ENCODE measurements at places on chromosomes 12 and 14.

- no peak for DNase-seq
These were observed 40.0 kb downstream of the FBRSL1 start for GRCh38 chr12:132529906-132530305.

DNA sequence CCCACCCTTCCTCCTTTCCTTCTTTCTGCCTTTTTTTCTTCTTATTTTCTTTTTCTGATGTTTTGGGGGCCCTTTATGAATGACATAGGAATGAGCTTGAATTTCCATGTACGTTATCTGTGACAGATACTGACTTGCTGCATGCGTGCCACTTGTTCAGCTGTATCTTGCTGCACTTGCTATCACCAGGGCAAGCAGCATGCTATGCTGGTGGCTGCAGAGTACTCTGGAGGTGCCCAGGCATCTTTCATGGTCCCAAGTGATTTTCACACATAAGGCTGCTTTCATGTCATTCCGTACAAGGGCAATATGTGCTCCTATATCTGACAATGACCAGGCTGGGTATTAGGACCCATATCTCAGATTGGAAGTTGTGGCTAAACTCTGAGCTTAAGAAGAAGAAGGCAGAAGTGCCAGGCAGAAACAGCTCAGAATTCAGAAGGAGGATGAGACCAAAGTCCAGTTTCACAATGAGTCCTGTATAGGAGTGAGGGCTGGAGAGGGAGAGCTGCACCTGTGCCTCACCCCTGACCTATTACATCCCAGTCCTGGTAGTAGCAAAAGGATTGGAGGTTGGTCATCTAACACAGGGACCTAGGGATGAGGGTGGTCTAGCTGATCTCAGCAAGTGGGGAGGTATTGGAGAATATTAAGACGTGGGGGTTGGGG, 299.0 kb upstream of the DDHD1 start:
- DNase-seq: no peak

DNA sequence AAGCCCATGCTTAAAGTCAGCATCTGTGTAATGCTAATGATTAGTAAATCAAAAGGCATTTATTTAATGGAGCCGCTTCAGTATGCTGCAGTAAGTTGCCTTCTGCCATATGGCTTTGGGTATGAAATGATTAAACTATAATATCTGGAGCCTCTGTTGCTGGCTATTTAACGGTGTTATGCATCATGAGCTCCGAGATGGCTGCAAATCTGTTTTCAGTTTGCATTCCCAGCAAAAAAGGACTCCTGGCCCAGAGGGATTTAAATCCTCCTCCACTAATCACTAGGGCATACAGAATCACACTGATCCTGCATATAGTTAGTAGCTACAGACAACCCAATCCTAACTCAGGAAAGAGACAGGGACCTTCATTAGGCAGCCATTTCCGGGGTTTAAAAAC, 171.5 kb upstream of the EEA1 start:
- no peak for DNase-seq

DNA sequence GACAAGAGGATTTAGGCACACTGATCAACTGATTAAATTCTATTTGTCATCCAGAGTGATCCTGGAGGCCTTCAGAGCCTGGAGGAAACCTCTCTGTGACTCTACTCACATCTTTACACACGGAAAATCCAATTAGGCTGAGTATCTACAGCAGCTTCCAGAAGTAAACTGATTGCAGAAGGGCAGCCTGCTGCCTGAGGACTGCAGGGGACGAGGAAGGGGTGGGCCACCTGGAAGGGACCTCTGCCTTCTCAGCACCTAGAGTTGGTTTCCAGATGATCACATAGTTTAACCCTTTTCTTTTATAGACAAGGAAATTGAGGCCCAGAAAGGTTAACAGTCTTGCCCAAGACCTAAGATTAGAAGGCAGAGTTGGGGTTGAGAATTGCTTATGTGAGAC, 206.1 kb downstream of the DAD1 start:
- DNase-seq: no peak

- DNase-seq: no peak
These were observed 28.7 kb downstream of the RAP1B start for GRCh38 chr12:68639396-68639767.

DNA sequence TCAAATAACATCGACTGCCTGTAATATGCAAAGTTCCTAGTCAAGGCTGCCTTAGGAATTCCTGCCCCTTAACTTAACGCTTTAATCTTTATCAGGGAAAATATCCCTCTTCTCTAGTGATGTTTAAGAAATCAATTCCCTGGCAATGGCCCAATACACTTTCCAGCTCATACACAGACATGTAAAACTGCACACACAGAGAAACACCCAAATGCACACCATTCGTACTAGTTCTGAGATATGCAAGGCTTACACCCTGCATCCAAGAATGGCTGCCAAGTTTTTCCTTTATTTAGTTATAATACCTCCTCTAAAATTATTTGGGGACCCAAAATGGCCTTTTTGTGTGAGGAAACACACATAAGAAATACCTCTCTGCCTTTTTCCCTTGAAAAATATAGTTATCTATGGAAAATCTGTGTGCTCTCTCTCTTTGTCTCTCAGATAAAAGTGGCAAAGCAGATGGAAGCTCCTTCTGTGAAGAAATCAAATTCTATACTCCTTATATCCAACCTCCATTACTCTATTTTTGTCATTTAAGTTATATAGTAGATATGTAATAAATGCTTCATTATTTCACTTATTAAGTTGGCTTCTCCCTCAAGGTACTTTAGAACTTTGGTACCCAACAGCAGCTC, 120.0 kb upstream of the MDM1 start:
- DNase-seq: no peak

GRCh38 chr14:68199554-68200151, 380.1 kb downstream of the RAD51B start:
- no peak for DNase-seq

- peak; percentile 96 for DNase-seq
These were observed 115.9 kb downstream of the NTN4 start for GRCh38 chr12:95674631-95675030.

DNA sequence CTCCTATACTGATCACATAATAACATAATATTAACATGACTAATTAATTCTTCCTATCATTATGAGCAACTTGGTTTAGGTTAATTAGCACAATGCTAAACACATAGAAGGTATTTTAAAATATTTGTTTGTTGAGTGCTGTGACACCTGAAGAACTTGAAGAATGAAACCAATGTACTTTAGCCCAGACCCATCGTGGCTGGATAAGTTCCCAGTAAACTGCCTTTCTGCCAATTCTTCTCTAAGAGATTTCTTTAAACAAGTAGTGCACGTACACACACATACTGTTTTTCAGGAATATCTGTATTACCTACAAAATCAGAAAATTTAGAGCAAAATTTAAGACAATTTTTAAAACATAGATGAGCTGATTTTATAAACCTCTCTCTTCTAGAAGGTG, 207.4 kb upstream of the SSTR1 start:
- DNase-seq: no peak

- DNase-seq: no peak
These were observed 100.0 kb upstream of the ARHGAP5 start for GRCh38 chr14:31977001-31977556.

GRCh38 chr12:65803251-65803650, 21.0 kb upstream of the HMGA2 start:
- DNase-seq: no peak

DNA sequence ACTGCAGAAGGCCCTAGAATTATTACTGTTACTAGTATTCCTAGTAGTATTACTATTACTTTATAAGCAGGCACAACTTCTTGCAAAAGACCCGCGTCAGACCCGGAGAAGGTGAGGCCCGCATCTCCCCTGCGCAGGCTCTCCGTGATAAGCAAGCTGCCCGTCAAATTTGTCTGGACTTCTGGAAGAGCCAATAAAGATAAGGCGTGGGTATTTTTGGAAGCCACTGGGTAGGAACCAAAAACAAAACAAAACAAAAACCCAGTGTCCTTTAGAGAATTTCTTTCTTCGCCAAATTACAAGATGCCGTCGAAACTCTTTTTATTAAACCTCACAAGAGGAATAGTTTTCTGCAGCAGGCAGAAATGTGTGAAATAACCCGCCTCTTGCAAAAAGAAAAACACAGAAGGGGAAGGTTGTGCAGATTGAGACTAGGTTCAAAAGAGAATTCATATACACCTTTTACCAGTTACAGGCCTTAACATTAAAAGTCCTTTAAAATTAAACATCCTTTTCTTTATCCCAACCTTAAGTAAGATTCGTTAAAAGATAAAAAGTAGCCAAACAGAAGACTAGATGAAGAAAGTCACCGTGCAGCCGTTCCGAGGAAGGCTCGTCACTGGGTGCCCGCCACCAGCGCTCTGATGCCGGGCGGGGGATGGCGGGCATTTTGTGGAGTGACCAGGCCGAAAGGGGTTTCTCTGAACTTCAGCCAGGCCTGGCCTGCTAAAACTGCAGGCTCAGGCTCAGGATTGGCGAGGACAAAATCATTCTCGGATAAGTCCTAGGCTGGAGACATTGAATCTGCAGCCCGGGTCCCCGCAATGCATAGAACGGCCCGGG, 1.6 kb downstream of the TBX5 start:
- no peak for DNase-seq

- DNase-seq: peak; percentile 45
These were observed 28.8 kb downstream of the SPRING1 start for GRCh38 chr12:116708826-116709756.

DNA sequence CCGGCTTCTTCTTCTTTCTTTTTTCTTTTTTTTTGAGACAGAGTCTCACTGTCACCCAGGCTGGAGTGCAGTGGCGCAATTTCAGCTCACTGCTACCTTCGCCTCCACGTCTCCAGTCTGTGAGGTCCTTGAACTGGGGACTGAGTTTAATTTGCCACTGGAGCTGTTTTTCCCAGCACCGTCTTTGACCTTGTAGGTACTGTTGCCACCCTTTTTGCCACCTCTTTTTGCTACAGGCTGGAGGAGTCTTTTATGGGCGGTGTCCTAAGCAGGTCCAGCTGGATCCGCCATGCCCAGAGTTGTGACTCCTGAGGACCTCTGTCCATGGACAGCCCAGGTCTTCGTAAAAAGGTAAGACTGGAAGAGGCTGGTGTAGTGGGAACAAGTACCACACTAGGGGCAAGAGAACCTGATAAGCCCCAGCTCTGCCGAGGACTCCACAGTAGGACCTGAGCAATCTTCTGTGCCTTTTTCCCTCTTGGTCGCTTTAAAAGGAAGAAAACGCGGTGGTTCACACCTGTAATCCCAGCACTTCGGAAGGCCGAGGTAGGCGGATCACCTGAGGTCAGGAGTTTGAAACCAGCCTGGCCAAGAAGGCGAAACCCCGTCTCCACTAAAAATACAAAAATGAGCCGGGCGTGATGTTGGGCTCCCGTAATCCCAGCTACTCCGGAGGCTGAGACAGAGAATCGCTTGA, 946 bp downstream of the RNU4-2 start:
- DNase-seq: no peak

- DNase-seq: no peak
These were observed 23.9 kb downstream of the GPR68 start for GRCh38 chr14:91220581-91221000.

- no peak for DNase-seq
These were observed 32.8 kb upstream of the BATF start for GRCh38 chr14:75489480-75489837.

GRCh38 chr12:117105902-117106301, 6.7 kb upstream of the TESC start:
- DNase-seq: no peak

GRCh38 chr14:79580906-79581305, 630.4 kb downstream of the DIO2 start:
- DNase-seq: no peak

DNA sequence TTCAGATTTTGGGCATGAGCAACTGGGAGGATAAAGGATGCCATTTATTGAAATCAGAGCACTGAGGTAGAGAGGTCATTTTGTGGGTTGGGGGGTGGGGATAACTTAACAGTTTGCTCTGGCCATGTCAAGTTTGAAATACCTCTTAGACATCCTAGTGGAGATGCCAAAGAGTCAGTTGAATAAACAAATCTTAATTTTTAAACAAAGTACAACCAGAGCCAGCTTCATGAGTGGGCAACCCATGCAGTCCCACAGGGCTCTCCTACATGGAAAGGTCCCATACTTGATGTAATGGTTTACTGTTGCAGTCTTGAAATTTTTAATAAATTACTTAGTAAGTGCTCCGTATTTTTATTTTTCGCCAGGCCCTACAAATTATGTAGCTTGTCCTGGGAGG, 81.2 kb downstream of the ANO4 start:
- no peak for DNase-seq

DNA sequence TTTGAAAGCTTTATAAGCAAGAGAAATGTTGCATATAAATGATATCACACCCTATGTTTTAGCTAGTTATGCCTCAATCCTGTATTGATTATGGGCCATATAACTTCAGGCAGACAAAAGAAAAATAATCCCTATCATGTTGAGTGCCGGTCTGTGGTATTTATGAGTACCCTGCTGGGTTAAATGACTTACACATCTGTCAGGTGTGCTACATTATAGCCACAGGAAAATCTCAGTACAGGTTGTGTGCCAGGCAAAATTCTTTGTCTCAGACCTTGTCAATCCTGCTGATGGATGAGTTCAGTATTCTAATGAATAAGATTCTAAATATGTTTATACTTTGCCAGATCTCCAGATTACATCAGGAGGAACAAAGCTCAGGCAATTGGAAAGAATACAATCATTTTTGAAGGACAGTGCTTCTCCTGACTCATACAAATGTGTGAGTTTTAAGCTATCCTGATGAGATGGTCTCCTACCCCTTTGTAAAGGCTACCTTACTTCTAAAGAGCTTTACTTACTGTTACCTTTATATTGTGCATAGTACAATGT, 109.8 kb upstream of the FOXG1 start:
- DNase-seq: no peak

GRCh38 chr12:69464428-69464827, 5.8 kb upstream of the FRS2 start:
- DNase-seq: no peak

GRCh38 chr12:131136539-131136872, 182.8 kb downstream of the ADGRD1 start:
- DNase-seq: no peak

- DNase-seq: no peak
These were observed 12.9 kb upstream of the RNASE10 start for GRCh38 chr14:20492486-20492885.

DNA sequence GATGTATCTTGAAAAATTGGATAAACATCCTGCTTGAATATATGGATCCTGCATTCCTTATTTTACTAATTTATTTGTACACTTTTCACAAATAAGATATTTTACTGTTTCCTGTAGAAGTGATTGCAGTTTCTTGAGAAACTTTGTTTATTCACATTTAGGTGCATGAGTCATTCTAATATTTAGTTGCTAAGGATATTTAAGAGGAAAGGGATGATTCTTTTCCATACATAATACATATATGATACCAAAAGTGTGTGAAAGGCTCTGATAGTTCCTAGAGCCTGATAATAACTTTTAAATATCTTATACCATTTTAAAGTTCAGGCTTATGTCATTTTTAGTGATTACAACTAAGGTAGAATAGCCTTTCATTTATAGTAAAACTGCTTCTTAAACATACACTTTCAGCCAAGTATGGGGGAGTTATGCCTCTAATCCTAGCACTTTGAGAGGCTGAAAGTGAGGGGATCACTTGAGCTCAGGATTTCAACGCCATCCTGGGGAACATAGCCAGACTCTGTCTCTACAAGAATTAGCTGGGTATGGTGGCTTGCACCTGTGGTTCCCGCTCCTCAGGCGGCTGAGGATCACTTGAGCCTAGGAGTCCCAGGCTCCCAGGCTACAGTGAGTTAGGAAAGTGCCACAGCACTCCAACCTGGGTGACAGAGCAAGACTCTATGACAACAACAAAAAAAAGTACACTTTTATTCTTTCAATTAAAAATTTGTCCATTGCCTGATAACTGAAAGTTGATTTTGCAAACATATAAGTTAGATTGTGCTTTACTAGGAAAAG, 262.6 kb upstream of the LRIG3 start:
- no peak for DNase-seq

- DNase-seq: no peak
These were observed 146.6 kb downstream of the EXOC5 start for GRCh38 chr14:57122129-57122528.

- DNase-seq: no peak
These were observed 2.8 kb upstream of the CCDC196 start for GRCh38 chr14:66483322-66483721.

All from NCI-H1092 (cell line).